ENCODE measurements at places on chromosomes 7 and 10.

DNA sequence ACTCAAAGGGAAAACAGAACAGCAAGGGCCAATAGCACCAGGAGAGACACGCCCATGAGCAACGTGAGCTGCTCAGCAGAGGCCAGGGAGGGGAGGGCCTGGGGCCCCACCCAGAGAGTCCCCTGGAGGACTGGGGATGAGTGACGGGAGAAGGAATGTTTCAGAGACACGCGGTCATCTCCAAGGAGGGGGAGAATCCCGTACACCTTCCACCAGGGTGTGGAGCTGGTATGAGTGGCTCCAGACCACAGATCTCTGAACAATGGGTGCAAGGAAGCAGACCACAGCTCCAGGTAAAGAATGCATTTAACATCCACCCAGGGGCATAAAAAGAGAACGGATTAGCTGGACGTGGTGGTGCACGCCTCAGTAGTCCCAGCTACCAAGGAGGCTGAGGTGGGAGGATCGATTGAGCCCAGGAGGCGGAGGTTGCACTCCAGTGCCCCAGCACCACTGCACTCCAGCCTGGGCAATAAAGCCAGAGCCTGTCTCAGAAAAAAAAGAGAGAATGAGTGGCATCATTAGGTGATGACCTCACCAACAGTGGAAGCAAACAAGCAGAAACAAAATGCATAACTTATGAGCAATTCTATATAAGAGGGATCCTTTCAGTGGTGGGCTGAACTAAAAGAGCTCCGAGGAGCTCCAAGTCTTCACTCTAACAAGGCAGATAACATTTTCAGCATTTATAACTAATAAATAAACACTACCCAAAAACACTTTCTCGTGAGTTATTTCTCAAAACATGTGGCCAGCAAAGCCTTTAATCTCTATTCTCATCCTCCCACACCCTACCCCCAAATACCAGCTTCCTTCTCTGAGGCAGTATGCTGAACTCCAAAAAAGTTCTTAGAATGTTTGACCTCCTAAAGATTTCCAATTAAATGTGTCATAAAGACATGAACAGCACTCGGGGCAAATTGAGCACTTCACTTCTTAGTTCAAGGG, 12.5 kb downstream of the PSAP start:
- no peak for DNase-seq

- no peak for DNase-seq
These were observed 875.5 kb upstream of the SORCS1 start for GRCh38 chr10:108039821-108040584.

DNA sequence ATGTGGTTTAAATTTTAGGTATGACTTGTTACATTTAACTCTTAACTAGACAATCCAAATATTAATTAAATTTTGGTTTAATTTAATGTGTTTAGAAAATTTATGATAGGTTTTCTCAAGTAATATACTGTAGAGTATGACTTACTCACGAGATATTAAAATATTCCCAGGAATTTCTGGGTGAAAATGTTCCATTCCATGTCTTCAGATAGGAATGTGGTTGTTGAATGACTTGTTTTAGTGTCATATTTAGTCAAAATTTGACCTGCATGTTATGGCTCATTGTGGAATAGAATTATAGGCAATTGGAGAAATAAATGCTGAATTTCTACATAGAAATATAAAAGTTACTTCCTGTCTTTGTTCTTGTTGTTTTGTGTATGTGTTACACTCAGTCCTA, 46.7 kb downstream of the SHOC2 start:
- no peak for DNase-seq

GRCh38 chr7:134034652-134035051, 92.5 kb upstream of the LRGUK start:
- DNase-seq, result no peak

DNA sequence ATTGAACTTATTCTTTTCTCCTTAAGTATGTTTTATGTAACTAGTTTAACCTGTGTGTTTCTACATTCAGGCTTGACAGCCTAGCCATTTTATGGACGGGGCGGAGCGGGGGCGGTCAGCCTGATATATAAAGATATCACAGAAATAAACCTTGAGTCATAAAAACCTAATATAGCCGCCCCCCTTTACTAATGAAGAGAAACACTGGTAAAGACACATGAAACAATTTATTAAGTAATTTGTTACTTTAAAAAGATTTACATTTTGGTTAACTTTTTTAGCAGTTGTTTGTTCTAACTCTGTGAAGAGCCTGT, 84.0 kb downstream of the MAPK8 start:
- no peak for DNase-seq

DNA sequence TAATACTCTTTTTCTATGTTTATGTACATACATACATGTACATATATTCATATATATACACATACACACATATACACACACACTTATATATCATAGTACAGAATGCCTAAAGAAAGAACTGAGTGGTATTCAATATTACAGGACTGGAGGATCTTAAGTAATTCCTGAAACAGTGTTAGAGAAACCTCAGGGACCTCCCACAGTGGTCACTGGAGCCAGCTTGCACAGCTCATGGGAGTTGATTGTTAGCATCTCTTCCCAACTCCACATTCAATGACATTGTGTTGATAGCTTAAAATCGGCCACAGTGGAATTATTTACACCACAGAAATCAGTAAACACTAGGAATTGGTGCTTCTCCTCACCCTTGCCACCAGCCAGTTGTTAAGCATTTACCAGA, 6.0 kb downstream of the LRRC17 start:
- no peak for DNase-seq

- no peak for DNase-seq
These were observed 943 bp upstream of the SLC18A2 start for GRCh38 chr10:117239721-117240620.

DNA sequence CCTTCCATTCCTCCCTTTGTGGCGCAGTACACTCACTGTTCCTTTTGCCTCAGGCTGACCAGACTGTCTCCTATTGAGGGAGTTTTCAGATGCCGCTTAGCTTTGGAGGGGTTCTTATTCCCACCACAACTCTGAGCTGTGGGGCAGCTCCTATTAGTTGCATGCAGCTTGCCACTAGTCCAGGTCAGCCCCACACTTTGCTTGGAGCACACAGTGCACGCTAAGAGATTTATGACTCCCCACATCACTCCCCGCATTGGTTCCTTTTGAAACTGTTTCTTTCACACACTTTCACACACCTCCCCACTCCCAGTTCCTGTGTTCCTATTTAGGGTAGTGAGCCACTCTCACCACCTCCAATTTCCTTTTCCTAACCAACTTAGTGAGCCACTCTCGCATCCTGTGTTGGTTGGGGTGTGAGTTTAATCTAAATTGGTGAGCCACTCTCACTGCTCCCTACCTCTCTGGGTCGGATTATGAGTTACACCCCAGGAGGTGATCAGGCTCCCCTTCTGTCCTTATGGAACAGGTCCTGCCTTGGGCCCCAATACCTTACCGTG, 10.4 kb upstream of the ZNF485 start:
- no peak for DNase-seq

DNA sequence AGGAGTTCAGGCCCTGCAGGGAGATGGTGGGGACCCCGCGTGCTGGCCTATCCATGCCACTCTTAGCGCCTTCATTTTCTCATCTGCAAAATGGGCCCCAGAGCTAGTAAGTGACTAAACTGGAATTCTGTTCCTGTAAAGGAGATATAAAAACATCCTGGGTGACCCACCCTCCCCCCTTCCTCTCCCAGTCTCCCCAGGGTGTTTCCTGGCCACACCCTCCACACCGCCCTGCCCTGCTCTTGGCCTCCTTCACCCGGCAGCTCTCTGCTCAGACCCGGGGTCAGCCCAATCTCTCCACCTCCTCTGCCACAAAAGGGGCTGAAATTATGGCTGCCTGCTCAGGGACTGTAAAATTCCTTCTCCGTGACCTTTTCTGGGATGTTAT, 70.7 kb downstream of the C10orf105 start:
- no peak for DNase-seq

DNA sequence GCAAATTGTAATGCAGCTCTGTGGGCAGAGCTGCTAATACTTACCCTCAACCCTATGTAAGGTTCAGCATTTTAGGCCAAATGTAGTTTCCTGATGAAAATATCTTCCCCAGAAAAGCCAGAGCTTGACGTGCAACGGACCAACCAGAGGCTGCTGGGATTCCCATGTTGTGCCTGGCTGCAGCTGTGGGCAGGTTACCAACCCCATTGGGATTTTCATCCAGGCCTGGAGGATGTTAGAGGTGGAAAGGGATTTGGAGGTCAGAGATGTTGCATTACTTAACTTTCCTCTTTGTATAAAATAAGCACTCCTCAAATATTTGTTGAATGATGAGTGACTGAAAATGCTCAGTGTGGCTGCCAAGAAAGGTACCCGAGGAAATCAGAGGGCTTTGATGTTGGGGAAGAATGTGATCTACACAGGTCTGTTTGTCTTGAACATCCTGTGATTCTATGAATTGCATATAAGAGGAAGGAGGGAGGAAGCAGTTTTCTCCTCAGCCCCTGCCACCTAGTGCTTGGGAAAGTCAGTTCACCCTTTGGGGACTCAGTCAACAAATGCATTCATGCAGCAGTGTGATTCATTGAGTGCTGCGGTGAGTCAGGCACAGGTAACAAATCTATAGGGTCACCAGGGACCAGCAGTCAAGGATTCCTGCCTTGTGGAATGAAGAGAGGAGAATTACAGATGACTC, 487.2 kb downstream of the RPS24 start:
- no peak for DNase-seq

- no peak for DNase-seq
These were observed 12.5 kb downstream of the NOBOX start for GRCh38 chr7:144391014-144391413.

GRCh38 chr10:126155528-126155927, 232.7 kb downstream of the ADAM12 start:
- DNase-seq, result no peak

DNA sequence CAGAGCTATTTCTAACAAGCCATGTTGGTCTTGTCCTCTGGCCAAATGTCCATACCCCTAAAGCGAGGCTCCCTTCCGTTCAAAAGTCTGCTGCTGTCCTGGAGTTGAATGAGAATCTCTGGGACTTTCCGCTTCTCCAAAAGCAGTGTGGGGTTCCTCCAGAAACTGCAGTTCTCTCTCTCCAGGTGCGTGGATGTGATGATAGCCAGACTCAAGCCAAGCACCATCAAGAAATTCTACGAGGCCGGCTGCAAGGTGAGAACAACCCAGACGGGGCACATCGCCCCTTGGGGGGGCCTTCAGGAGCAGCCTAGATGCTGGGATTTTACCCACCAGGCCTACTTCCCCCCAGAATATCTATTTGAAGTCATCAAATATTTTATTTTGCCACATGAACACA, 26.5 kb downstream of the BTBD16 start:
- DNase-seq, result no peak

GRCh38 chr7:126398851-126399529, 853.8 kb downstream of the GRM8 start:
- no peak for DNase-seq

DNA sequence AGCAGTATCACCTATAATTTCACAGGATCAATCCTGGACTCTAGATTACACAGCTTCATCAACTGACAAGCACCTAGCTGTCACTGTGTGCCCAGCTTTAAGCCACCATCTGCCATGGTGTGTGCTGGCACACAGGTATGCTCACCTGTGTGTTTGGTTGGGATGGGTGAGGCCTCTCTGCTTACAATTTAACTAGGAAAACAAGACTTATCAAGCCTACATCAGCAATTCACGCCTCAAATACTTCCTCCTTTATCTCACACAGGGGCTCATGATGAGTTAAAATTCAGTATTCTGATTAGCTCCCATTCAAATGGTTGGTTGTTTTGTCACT, 608.2 kb downstream of the PARD3 start:
- DNase-seq, result no peak

DNA sequence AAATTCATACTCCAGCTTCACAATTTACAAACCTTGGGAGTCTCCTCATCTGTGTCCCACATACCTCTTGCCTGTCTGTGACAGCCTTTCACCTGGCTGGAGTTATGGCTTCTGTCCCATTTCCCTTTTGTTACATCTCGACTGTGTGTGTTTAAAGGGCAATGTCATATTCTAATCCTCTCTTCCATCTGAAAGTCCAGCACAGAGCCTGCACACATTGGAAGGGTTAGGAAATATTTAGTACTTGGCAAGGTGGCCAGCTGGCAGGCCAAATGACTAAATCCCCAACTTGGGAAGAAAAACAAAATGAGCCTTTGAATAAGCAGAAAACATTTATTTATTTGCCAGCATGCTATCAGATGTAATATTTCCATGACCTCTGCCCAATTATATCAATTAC, 120.1 kb upstream of the STK17A start:
- DNase-seq, result no peak

DNA sequence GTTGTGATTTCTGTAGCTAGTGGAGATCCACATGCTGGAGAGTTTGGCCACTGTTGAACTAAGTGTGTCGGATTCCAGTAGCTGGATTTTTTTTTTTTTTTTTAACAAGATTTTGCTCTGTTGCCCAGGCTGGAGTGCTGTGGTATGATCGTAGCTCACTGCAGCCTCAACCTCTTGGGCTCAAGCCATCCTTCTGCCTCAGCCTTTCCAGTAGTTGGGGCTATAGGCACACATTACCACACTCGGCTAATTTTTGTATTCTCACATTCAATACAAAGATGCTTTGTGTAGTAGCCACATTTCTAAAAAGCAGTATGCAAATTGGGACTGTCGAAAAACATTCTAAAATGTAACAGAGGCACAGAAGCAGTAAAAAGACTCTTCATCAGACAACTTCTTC, 63.5 kb downstream of the RABGEF1 start:
- DNase-seq, result no peak

DNA sequence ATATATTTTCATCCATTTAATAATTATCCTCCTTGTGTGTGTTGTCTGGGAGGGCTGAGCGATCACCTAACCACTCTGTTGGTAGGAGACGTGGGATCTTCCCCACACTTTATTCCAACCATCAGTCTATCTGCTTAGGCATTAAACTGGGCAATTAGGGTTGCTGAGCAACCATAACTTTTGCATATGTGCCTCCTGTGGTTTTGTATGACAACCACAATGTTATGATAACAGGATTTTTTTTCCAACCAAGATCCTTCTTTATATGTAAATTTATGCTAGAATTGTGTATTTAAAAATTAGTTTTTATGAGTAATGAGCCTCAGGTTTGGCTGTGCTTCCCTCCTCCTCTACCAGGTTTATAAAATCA, 495.0 kb upstream of the MGMT start:
- DNase-seq, result no peak

DNA sequence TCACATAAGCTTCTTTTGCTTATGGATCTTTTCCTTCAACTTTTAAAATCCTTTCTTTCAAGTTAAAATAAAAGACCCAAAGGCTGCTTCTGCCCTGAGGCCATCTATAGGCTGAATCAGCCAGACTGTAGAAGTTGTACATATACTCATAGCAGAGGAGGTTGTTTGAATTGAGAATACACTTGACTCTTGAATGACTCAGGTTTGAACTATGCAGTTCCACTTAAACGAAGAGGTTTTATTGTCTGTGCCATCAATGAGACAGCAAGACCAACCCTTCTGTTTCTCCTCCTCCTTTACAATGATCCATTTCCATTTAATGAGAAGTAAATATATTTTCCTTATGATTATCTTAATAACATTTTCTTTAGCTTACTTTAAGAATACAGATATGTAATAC, 5.8 kb downstream of the ZNF365 start:
- DNase-seq, result no peak

DNA sequence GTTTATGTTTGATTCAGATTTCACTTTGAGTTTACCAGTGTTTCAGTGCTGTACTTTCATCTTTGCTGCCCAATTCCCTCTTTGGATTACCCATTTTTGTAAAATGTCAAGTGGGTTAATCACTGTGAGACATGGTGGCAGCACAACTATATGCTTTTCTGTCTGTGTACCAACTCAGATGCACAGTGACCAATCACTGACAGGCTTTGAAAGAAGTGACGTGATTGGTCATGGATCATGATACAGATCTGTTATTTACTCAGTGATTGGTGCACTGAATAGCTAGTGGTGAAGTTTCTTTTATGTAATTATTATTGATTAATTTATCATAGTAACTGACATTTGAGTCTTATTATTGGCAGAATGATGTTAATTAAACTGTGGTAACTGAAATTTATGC, 126.9 kb downstream of the SDK1 start:
- DNase-seq, result no peak

Data from COR-L47 (cell line).